Naive thymus-derived CD8-positive, alpha-beta T cell (primary cell): ENCODE measurements at places on chromosomes 11 and 22.

GRCh38 chr11:128625326-128625725, 38.0 kb upstream of the ETS1 start:
- DNase-seq, result no peak

DNA sequence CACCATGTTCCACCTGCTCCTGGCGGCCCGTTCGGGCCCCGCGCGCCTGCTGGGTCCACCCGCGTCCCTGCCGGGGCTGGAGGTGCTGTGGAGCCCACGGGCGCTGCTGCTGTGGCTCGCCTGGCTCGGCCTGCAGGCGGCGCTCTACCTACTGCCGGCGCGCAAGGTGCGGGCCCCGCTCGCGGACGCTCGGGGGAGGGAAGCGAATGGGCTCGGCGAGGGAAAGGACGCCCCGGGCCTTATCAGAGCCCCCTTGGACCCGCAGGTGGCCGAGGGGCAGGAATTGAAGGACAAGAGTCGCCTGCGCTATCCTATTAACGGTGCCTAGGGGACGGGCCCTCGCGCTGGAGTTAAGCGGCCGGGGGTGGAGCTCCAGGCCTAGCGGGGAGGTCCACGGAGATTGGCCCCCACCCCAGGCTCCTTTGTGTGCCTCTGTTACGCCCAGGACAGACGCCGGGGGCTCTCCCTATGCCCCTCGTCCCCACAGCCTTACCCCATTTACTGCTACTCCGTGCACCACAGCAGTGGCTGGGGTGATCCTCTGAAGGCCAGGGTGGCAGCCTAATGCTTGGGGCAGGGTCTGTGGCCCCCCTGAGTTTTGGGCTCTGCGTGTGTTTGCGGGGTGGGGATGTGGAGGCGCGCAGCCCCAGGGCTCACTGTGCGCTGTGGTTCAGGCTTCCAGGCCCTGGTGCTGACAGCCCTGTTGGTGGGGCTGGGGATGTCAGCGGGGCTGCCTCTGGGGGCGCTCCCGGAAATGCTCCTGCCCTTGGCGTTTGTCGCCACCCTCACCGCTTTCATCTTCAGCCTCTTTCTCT, 1.1 kb downstream of the TM7SF2 start:
- peak; percentile 85 for DNase-seq

GRCh38 chr22:36160499-36160942, at the start of gene APOL3:
Gene APOL3 (minus strand): TSS chr22:36160755. CDS start chr22:36149055, 11,700 bp downstream.
- peak; percentile 34 for DNase-seq

GRCh38 chr11:115164774-115165173, 339.4 kb downstream of the CADM1 start:
- no peak for DNase-seq

GRCh38 chr11:79367844-79368243, 73.0 kb downstream of the TENM4 start:
- no peak for DNase-seq

DNA sequence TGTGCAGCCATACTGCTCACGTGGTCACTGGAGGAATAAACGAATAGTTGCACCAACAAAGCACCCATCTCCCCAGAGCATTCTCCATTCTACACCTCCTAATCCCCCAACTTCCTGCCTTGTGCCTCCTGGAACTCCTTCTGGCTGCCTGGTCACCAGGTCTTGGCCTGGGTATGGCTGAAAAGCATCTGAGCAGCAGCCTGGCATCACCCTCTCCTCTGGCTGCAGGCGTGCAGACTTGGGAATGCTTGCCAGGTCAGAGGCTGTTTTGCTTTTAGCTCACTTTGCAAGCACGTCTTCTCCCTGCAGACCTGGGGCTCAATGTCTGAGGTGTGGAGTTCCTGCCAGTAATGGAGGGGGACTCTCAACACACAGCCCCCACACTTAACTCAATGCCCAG, 33.3 kb upstream of the KCNJ11 start:
- DNase-seq, result no peak

DNA sequence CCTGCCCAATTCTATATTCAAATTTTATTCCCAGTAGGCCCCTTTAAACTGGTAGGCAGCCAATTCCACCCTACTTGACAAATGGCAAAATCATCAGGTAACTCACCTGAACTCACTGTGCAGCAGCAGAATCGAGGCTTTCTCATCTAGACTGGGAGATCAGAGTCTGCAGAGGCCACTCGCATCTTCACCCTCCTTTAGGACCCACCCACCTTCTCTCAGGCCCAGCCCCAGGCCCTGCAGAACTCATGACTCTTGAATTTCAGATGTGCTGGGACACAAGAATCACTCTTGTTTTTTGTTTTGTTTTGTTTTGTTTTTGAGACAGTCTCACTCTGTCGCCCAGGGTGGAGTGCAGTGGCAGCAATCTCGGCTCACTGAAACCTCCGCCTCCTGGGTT, 38.8 kb downstream of the MICAL3 start:
- no peak for DNase-seq

DNA sequence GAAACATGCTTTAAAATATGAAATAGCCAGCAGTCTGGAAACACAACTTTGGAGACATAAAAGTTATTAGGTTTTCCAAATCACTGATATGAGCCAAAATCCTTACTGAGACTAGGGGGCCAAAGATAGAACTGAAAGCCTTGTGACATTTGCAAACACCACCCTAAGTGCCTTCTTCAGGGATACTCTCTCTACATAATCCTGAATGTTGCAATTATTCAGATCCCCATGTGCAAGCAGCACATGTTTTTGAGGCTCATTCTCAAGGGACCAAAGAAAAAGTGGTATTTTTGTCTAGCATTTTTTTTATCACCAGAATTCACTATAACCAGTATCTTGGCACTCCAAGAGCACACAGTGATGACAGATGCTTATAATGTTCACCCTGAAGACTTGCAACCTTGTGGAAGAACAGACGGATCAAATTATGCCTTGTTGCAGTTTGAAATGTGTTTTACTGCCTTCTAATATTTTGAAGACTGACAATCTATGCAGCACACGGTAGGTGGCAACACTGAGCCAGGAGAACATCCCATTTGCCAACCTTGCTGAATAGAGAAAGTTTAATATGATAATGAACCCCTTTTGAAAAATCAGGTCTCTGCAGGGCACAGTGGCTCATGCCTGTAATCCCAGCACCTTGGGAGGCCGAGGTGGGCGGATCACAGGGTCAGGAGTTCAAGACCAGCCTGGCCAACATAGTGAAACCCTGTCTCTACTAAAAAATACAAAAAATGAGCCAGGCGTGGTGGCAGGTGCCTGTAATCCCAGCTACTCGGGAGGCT, 78.5 kb downstream of the PLEKHA7 start:
- no peak for DNase-seq

- DNase-seq, result no peak
Measured at GRCh38 chr11:65492637-65493366, 6.0 kb upstream of the MALAT1 start.

GRCh38 chr11:6402061-6402470, 11.8 kb downstream of the SMPD1 start:
- no peak for DNase-seq

DNA sequence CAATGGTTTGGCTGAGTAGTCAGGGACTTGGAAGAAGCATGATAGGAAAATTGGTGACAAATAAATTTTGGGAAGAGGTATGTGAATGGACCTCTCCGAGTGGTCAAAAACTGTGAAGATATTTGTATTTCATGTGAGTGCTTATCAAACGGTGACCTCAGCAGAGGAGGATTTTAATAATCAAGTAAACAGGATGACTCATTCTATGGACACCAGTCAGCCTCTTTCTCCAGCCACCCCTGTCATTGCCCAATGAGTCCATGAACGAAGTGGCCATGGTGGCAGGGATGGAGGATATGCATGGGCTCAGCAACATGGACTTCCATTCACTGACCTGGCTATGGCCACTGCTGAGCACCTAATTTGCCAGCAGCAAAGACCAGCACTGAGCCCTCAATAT, 21.2 kb downstream of the MS4A4E start:
- no peak for DNase-seq

DNA sequence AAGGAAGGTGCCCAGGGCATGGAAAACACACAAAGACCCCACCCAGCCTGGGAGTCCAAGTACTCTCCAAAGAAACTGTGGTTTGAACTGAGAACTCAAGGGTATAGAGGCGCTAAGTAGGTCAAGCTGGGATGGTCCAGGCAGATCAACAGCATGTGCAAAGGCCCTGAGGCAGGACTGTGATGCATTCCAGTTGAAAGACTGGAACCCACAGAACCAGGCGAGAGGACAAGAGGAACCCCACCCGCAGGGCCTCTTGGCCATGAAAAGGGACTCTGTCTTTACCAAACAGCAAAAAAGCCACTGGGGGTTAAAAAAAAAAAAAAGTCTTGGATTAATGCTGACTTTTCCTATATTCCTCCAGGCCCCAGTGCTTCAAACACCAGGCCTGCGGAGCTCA, 14.3 kb downstream of the CARD10 start:
- no peak for DNase-seq

GRCh38 chr11:68983801-68984200, 3.0 kb upstream of the MRGPRD start:
- no peak for DNase-seq

DNA sequence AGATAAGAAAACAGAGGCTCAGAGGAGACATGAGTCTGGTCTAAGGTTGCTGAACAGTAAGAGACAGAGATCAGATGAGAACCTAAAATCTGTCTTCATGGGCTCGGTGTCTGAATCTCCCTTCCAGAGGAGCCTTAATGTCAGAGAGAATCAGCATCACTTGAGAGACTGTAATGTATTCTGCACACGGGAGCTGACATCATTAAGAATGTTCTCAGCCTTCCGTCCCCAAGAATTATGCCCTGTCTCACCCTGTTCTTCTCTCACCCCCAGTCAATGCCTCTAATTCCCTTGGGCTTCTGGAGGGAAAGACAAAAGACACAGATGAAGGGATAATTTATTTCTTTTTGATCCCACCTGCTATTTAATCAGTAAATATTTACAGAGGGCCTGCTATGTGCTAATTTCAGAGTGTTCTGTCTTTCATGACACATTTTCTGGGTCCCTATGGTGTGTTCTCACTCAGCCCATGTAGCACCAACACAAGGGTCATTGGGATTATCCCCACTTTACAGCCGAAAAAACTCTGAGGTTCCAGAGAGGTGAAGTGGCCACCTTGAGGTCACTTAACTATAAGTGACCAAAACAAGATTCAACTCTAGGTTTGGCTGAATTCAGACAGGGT, 61.8 kb downstream of the CD82 start:
- no peak for DNase-seq

DNA sequence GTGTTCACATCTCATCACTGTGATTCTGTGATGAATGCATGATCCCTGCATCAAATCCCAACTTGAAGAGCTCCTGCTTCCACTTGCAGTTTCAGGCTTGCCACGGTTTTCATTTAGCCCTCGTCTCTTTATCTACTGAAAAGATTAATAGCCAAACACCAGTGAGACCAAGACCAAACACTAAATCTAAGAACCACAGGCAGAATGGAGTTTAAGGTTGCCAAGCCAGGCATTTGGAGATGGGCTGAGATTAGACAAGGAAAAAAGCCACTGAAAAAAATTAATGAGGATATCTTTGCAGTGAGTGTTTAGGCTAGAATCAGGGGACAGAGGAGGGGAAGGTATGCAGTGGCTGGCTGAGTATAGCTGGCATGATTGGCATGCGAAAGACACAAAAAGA, 227.2 kb upstream of the BLID start:
- DNase-seq, result no peak

DNA sequence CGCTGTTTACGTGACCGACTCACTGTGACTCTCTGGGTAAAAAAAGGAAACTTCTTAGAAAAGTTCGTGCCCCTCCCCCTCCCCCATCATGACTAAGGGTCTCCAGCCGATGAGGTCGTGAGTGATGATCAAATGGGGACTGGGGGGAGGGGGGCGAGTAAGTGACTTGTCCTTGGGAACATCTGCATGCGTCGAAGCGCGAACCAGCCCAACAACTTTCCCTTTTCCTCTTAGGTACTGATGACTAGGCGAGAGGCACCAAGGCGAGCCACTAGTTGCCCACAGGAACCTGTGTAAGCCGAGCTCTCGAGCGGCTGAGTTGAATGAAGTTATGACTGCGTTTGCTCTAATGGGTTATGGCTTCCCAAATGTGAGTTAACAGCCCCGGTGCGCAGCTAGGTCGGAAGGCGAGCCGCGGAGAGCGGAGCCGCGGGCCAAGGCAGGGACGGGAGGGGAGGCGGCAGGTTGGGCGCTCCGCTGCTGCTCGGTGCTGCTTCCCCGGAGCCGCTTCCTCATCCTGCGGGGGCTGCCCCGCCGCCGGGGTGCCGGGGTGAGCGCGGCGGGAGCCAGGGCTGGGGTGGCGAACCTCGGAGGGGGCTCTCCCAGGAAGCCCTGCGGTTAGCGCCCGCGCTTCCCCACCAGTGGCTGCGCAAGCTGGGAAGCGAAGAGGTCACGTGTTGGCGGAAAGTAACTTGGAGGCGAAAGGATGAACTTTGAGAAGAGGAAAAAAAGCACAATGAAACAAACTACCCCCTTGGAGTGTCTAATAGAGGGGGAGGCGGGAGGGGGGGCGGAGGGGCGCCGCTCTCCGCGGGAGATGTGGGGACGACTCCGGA, 22.1 kb upstream of the BDNF start:
- DNase-seq, result no peak

DNA sequence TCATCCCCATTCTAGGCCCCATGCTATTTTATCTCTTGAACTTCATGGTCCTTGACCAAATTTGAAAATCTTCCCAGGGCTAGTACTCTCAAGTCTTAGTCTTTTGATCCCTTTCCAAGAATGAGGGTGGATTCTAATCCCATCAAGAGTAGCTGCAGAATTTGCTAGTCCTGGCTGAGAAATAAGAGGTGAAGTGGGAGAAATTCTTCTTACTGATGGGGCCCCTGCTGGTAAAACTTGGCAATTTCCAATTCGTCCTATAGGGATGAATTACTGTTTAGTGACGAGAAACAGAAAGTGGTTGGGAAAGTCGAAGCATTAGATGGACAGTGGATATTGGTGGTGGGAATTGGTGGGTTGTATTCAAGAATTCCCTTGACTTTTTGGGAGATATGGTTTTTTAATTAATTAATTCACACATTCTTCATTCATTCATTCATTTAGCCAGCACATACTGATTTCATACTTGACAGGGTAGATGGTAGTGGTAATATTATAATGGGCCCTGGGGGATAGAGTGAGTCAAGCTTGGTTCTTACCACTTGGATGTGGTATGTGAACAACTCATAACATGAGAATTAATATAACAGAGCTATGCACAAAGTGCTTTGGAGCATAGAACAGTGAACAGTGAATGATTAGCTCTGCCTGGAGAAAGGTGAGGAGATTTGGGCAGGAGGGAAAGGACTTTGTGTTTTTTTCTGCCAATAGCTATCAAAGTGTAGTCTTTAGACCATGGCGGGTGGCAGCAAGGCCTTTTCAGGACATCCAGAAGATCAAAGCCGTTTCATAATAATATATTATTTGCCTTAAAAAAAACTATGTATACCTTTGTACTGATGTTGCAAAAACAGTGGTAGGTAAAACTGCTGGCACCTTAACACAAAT, 103.8 kb downstream of the STIM1 start:
- no peak for DNase-seq

DNA sequence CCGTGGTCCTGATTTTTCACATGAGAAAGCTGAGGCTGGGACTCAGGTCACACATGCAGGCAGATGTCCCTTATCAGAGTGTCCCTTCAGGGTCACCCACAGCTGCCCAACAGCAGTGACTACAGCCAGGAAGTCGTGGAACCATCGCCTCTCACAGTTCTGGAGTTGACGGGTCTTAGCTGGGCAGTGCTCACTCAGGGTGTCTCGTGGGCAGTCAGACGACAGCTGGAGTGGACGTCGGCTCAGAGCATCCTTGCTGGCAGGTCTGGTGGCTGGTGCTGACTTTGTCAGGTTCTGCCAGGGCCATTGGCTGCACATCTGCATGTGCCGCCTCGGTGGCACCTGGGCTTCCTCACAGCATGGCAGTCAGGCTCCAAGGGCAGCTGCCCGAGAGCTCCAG, 35.6 kb upstream of the TH start:
- DNase-seq, result no peak

GRCh38 chr22:46815559-46815895, 53.1 kb downstream of the TBC1D22A start:
- no peak for DNase-seq
